ENCODE measurements at places on chromosomes 5 and 9. TPM values are rescaled to one million over a fixed set of nuclear protein-coding genes. Genes with fewer than 3 reads are reported as not detected.

GRCh38 chr5:68562308-68562707 is 346.8 kb downstream of the PIK3R1 start:
- DNase-seq, result no peak

CCL28 gene
- total RNA-seq, result 24.8 TPM

GRCh38 chr5:100860407-100860806 is 42.7 kb downstream of the ST8SIA4 start:
- DNase-seq, result no peak

GRCh38 chr9:111106202-111106601 is 67.9 kb upstream of the LPAR1 start:
- no peak for DNase-seq

GRCh38 chr9:125508249-125508648 is 198.8 kb downstream of the MAPKAP1 start:
- DNase-seq, result no peak

CXCL14 gene
- 380 TPM for total RNA-seq

PPP2R2B gene
- total RNA-seq, result 1.2 TPM

DNA sequence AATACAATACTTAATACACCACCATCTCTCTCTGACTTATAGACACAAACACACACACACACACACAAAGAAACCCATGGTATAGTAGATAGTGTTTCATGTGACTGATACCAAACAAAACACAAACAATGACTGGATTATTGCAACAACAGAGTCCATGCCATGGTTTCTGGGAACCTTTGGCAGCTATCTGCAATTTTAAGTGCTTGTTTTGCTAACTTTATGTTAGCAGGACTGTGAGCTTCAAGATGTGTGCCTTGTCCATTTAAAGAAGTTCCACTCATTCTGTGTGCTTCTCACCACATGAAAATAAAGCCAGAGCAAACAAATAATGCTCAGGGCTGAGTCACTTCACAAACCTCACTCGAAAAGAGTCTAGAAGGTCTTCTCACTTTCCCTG is 15.1 kb upstream of the LURAP1L start:
- DNase-seq, result no peak

DNA sequence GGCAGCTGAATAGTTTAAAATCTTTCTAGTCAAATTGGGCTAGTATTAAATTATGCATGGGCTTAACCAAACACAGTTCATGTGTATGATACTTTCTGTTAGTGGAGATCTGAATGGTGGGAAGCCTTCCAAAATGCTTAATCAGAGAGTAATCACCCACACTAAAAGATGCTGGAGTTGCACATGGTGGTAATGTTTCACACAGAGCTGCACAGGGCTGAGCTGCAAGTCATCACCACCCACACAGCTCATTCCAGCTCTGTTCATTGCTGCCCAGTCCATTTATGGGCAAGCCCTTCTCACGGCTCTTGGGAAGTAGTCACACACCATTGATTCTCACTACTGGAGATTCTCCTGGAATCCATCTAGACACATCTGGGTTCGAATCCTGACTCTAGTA is 351.5 kb upstream of the KCNN2 start:
- DNase-seq, result no peak

GRCh38 chr5:146337264-146337904 is 1.3 kb upstream of the POU4F3 start:
- DNase-seq, result no peak

NSG2 gene
- not detected for total RNA-seq
